Stimulated activated CD4-positive, alpha-beta T cell treated with anti-CD3 and anti-CD28 coated beads, Interleukin-2, amount 100 ng/mL, for 4 hours (primary cell): ENCODE measurements at places on chromosomes 16 and 17.

DNA sequence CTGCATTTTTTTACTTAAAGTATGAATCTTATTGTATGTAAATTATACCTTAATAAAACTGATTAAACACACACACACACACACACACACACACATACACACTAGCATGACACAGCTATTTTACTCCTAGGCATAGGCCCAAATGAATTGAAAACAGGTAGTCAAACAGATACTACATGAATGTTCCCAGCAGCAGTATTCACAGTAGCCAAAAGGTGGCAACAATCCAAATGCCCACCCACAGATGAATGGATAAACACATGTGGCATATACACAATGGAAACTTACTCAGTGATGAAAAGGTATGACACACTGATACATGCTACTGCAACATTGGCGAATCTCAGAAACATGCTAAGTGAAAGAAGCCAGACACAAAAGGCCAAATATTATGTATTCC is 223.5 kb downstream of the CYB561 start:
- DNase-seq: no peak

GRCh38 chr17:80682372-80682771 is 137.7 kb downstream of the RPTOR start:
- no peak for DNase-seq

DNA sequence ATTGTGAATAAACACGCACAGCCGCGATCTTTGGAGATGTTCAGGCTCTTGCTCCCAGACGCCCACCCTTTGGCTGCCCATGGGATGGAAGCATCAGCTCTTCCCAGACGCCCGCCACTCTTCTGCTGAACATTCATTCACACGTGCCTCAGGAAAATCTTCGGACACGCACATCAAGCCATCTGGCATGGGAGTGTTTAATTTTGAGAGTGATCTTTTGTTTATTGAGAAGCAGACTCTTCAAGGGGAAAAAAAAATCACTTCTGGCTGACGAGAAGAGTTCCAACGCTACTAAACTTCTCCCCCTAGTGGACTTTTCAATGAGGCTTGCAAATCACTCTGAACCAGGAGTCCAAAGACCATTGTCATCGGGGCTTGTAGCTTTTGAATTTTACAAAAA is 62.0 kb upstream of the NUDT7 start:
- DNase-seq: no peak

GRCh38 chr16:1745900-1746692 is 25.2 kb downstream of the NME3 start:
- no peak for DNase-seq

- DNase-seq: no peak
Observed at GRCh38 chr17:64698725-64699124, 36.6 kb upstream of the SMURF2 start.

- DNase-seq: no peak
Observed at GRCh38 chr17:61017317-61018006, 339.8 kb downstream of the BCAS3 start.

- no peak for DNase-seq
Observed at GRCh38 chr17:12686486-12686885, 20.8 kb downstream of the MYOCD start.

GRCh38 chr17:66715076-66715675 is 119.7 kb upstream of the CACNG5 start:
- no peak for DNase-seq

GRCh38 chr17:41943492-41943891 is 13.1 kb downstream of the ODAD4 start:
- DNase-seq: no peak

GRCh38 chr17:73240561-73240960 is 21.1 kb downstream of the CPSF4L start:
- no peak for DNase-seq

- DNase-seq: no peak
Observed at GRCh38 chr16:4327386-4328045, 11.6 kb downstream of the GLIS2 start.

GRCh38 chr17:37089956-37090355 is 141.2 kb downstream of the AATF start:
- DNase-seq: no peak

- no peak for DNase-seq
Observed at GRCh38 chr16:85891776-85892166, 7.2 kb upstream of the IRF8 start.

- no peak for DNase-seq
Observed at GRCh38 chr16:83118365-83118764, 491.6 kb downstream of the CDH13 start.

DNA sequence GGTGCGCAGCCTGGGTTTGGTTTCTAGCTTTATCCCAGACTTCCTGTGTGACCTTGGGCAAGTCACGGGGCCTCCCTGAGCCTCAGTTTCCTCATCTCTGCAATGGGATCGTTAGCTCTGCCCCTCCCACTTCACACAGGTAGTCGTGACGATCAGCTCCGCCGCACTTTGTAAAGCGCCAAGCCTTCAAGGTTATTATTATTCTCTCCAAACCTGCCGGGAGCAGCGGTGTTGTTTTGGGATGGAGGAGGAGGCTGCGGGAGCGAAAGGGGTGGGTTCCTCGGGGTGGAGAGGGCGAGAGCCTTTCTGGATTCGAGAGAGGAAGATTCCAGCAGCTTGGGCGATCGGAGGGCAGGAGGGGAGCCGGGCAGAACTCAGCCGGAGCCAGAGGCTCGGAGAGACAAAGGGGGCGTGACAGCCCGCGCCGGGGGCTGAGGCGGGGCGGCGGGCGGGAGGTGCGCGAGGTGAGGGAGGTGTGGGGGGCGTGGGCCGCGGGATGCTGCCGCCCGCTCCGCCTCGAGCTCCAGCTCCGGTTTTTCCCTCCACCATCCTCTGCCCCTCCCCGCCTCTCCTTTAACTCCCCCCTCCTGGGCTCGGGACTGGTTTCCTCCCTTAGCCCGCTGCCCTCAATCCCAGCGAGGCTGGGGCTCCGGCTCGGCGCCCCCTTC is at the start of gene EFNB3:
Gene EFNB3, plus strand, starts transcription at position 602 of the 668 bp plus-strand sequence. CDS start 397 bp downstream, outside the sequence.
- no peak for DNase-seq

- DNase-seq: no peak
Observed at GRCh38 chr16:88970050-88970449, 7.0 kb downstream of the CBFA2T3 start.

- no peak for DNase-seq
Observed at GRCh38 chr16:81836279-81837054, 57.4 kb downstream of the PLCG2 start.
